ENCODE measurements at places on chromosomes 7 and 10.

DNA sequence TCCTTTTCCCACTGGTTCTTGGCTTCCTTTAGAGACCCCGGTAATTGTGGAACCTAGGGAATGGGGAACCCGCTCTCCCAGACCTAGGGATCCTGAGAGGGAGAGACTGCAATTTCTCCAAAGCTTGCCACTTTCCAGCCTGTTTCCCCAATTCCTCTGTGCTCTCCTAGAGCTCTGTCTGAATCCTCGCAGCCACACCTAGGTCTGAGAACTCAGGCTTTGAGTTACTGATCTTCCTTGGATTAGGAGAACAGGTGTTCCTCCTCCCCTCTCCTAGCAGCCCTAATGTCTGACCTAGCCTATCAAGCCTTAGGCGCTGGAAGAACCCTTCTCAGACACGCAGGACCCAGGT lies 20.0 kb downstream of the WNT8B start:
- no peak for DNase-seq

DNA sequence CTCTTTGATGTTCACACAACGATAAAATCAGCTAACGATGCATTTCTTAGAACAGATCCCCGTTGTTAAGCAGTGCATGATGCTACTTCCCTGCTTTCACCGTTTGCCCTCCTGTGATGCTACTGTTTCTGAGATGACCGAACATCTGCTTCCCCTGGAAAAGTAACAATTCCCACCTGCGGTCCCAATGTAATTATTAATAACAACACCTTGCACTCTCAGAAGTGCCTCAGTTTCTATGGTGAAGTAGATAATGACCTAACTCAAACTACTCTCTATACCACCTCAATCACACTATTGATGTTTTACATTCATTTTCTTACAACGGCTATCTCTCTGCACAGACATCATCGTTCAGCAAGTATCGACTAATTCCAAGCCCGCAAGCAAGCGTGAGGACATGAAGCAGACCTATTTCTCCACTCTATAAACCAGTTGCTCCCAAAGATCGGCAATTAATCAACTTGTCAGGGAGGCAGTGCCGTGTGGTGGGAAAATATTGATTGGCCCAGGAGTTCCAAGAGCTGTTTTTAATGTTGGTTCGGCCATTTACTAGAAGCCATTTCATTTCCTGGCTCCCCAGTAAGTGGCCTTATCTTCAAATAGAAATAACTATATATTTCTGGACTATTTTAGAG lies 42.7 kb downstream of the FAM107B start:
- no peak for DNase-seq

GRCh38 chr7:53541475-53541874 lies 506.0 kb downstream of the POM121L12 start:
- DNase-seq: no peak

DNA sequence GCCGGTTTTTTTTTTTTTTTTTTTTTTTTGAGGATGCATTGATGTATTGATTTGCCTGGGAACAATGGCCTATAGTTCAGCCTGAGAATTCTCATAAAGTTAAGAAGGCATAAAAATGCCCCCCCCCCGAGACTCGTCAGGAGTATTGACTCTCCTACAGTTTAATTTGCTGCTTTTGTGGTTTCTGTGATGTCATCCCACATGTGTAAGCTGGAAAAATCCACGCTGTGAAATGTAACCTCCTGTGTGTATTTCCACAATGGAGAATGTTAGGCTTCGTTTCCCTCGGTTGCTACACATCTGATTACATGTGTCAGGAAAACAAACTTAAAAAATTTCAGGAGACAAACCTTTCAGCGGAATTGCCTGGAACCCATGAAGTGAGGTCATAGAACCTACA lies 117.9 kb downstream of the FANK1 start:
- no peak for DNase-seq

- no peak for DNase-seq
Observed at GRCh38 chr10:36942616-36943015, 182.8 kb upstream of the ANKRD30A start.

DNA sequence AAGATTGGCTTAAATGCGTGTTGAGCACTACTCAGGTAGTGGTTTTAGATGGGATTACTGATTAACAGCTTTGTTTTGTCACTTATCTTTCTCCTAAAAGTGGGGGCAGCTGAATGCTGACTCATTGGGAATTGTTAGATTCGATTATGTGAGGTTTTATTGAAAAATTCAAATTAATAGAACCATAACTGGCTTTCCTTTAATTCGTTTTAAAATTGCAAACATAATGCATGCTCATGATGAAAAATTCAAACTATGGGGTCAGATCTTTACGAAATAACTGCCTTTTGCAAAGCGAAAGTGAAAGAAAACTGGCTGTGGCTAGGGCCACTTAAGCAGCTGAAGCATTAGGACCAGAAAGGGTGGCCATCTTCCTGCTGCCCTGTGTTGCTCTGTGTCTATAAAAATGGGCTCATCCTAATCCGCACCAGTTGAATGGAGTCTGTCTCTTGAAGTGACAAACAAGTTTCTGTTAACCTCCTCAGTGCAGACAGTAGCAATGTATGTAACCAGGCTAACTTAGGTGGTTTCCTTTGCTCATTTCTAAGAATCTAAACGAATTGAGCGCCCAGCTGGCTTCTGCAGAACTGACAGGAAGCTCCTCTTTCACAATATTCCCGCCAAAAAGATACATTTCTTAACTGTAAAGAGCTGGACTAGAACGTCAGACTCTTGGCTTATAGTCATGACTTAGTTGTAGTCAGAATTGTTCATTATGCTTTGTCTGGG lies 27.8 kb downstream of the DENND10 start:
- DNase-seq: no peak

- DNase-seq: no peak
Observed at GRCh38 chr7:132160611-132161532, 415.4 kb downstream of the PLXNA4 start.

GRCh38 chr10:24973163-24973562 lies 20.8 kb upstream of the PRTFDC1 start:
- DNase-seq: no peak

- no peak for DNase-seq
Observed at GRCh38 chr7:83365746-83366145, 203.1 kb upstream of the PCLO start.

GRCh38 chr7:2526659-2527504 lies 7.3 kb downstream of the LFNG start:
- DNase-seq: no peak

GRCh38 chr10:44906486-44906885 lies 4.7 kb upstream of the TMEM72 start:
- no peak for DNase-seq
